Glomerular endothelial cell (primary cell): ENCODE measurements at places on chromosomes 13 and 19. TPM values are rescaled to one million over a fixed set of nuclear protein-coding genes. Genes with fewer than 3 reads are reported as not detected.

LRRC63 gene
- total RNA-seq, result 0.06 TPM in 1 of 2 replicates, not detected in the other

RNF113B gene
- not detected in 2 replicates for total RNA-seq

ZNF546 gene
- total RNA-seq, result 0.99 and 2.7 TPM in 2 replicates

FLT3LG gene
- 3.1 and 4.4 TPM in 2 replicates for total RNA-seq

ZNF8 gene
- total RNA-seq, result 7.3 and 8.6 TPM in 2 replicates

TIMM29 gene
- 27.7 and 38.3 TPM in 2 replicates for total RNA-seq

RUBCNL gene
- total RNA-seq, result not detected in 2 replicates

KLK15 gene
- not detected in 2 replicates for total RNA-seq

CRX gene
- not detected in 2 replicates for total RNA-seq

TGFB1 gene
- total RNA-seq, result 59.4 and 176 TPM in 2 replicates

POSTN gene
- 2.3 and 26.5 TPM in 2 replicates for total RNA-seq

PTGIR gene
- 1.6 and 1.8 TPM in 2 replicates for total RNA-seq

TYROBP gene
- total RNA-seq, result not detected in 2 replicates

ERICH4 gene
- total RNA-seq, result not detected in 2 replicates

GRIN3B gene
- total RNA-seq, result 8.3 and 12.4 TPM in 2 replicates

ZNF610 gene
- total RNA-seq, result 4.9 and 5.3 TPM in 2 replicates

LIPE gene
- total RNA-seq, result 9.3 and 10.7 TPM in 2 replicates

CERS1 gene
- total RNA-seq, result 10.9 and 12.3 TPM in 2 replicates

VSTM2B gene
- not detected in 2 replicates for total RNA-seq

PSG4 gene
- total RNA-seq, result 28.7 TPM in 1 of 2 replicates, not detected in the other

PBX4 gene
- 0.19 TPM in 1 of 2 replicates, not detected in the other for total RNA-seq
